Thyroid gland (tissue), 4 donors: ENCODE measurements at places on chromosomes 12 and 14.

GRCh38 chr12:57235017-57235727 is 5.7 kb downstream of the SHMT2 start:
- no peak for DNase-seq

DNA sequence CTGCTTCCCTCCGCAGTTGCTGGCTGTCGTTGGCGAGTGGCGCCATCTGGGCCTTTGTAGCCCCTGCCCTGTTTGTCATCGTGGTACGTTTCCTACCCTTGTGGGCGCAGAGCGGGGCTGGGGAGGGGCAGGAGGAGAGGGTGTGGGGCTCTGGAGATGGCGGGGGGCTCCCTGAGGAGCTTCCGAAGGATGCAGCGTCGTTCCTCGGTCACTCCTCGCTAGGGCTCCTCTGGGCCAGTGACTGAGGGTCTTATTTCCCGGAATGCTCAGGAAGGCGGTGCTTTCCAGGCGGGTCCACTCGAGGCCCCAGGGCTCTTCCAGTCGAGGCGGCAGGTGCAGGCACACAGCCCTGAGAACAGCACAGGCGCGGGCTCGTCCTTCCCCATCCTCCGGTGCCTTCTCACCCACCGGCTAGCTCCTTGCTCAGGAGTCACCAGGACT is 167.1 kb downstream of the ADGRD1 start:
- no peak for DNase-seq

- peak; percentile 20 for DNase-seq
Measured at GRCh38 chr14:51498411-51499227, 153.1 kb upstream of the FRMD6 start.

DNA sequence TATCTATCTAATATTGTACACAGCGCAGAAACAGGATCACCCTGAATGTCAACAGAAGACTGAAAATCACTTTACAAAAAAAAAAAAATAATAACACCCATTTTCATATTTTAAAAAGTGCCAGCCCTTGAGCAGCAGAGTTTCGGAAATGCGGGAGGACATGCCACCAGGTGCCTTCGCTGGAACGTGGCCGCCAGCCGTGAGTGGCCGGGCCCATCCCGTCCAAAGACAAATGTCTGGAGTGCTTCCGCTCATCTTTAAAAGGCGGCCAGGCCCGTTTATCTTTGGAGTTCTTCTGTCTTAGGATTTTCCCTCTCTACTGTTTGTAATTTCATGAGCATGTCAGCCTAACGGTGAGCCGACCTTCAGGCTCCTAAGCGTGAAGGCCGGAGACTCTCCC is 43.5 kb downstream of the LRTM2 start:
- DNase-seq: no peak

DNA sequence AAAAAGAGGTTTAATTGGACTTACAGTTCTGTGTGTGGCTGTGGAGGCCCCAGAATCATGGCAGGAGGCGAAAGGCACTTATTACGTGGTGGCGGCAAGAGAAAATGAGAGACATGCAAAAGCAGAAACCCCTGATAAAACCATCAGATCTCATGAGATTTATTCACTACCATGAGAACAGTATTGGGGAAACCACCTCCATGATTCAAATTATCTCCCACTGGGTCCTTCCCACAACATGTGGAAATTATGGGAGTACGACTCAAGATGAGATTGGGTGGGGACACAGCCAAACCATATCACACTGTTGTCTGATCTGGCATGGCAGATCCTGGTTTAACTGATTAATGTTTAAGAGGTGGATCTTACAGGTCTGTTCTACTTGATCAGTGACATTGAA is 5.6 kb downstream of the DDX47 start:
- no peak for DNase-seq

GRCh38 chr14:91919814-91920213 is 27.7 kb downstream of the FBLN5 start:
- peak; percentile 26 for DNase-seq

DNA sequence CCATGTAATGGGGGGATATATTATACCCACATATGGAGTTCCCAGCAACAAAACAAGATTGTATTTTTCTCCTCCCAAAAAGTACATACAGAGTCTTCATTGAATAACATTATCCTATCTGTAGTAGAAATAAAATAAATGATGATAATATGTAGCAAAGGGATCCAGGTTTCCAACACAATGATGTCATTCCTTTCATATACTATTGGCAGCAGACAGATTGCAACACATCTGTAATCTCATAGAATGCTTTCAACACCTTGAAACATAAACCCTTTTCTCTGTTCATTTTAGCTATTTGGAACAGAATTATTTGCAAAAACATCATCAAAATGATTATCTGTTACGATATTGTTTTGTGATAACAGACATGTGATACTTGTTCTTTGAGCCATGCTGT is 317.6 kb downstream of the DPF3 start:
- DNase-seq: no peak

DNA sequence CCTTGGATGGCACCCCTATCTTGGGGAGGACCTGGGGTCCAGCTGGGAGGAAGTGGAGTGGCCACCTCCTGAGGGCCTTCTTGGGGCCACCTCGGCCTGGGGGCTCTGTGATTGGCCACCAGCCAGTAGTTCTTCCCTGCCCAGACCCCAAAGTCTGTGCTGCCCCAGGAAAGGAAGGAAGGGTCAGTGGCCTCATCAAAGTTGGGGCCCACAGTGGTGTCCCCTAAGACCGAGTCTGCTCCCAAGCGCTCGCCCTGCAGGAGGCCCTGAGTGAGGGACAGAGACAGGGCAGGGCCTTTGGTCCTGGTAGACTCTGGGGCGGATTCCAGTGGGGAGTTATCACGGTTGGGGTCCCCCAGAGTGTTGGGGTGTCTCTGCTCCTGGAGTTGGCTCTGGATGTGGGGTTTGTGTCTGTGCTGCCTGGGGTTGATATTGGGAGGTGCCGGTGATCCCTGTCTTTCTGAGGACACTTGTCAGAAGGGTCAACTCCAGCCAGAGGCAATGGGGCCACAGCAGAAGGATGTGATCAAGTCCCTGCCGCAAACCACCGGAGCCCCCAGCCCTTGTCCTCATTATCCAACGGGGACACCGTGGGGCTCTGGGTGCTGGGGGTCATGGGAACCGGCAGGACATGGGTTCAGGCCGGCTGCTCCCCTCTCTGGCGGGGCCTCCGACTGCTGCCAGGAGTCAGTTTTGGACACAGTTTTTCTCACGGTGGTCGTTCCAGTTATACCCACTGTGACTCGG is 364.3 kb downstream of the TMEM121 start:
- peak; percentile 1 for DNase-seq

GRCh38 chr12:91887957-91888356 is 257.7 kb downstream of the BTG1 start:
- no peak for DNase-seq

GRCh38 chr12:109608270-109608669 is 34.7 kb downstream of the MVK start:
- no peak for DNase-seq

DNA sequence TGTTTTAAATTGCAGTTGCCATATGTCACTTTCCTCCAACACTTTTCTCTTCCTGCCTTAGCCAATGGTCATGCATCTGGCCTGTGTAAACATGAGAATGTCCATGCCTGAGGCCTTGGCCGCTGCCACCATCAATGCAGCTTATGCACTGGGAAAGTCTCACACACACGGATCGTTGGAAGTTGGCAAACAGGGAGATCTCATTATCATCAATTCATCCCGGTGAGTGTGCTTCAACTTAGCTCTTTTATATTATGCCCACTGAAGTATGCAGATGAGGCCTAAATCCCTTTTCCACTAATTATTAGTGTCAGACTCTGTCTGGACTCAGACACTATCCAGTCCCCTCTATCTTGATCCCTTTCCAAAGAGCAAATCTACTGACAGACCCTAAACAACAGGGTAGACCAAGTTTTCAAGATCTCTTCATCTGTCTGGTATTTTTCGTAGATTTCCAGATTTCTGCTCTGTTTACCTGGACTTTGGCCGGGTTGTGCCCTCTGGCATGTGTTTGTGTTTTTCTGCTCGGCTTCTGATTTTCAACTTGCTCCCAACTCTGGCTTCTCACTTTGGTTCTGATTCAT is 23.2 kb downstream of the AMDHD1 start:
- no peak for DNase-seq

- no peak for DNase-seq
Measured at GRCh38 chr12:72543777-72544467, 271.8 kb downstream of the TRHDE start.

DNA sequence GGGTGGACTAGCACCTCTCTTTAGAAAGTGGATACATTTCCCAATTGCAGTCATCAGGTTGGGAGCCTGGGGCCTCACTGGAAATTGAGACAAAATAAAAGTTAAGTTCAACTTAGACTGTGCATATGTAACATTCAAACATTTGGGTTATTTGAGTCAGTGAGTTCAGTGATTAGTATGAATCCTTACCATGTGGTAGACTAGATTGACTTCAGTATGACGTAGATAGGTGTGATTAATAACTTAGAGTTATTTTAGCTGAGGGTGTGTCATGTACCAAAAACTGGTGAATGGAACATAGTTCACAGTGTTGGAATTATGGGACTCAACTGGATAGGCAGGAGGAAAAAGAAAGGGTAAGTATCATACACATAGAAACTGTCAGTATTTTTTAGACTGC is 8.0 kb upstream of the SSTR1 start:
- no peak for DNase-seq

DNA sequence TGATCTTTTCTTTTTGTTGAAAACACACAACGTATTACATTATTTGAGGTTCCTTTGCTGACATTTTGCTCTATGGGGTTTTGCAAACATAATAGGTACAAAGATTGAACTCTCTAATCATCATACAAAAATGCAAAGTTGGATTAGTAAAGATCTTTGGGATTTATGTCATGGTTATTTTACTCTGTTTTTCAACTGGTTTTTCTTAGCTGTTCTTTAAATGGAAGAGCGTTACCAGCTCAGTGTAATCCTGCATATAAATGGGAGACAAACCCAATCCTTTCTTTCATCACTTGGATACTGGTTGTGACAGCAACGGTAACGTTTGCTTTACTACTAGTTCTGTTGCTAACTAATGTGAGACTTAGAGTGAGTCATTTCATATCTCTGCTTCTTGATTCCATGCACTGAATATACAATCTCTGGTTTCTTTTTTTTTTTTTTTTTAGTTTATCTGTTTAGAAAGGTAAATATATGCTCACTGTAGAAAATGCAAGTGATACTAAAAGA is 104.9 kb upstream of the NOVA1 start:
- DNase-seq: no peak

GRCh38 chr12:5317556-5317955 is 114.4 kb upstream of the NTF3 start:
- DNase-seq: no peak

GRCh38 chr14:23523229-23524016 is 28.1 kb downstream of the ZFHX2 start:
- no peak for DNase-seq

- peak; percentile 45 for DNase-seq
Measured at GRCh38 chr14:104865081-104865630, at the start of gene CEP170B. CEP170B (plus strand) TSS chr14:104865268; CDS start chr14:104868451, 3,183 bp downstream.

DNA sequence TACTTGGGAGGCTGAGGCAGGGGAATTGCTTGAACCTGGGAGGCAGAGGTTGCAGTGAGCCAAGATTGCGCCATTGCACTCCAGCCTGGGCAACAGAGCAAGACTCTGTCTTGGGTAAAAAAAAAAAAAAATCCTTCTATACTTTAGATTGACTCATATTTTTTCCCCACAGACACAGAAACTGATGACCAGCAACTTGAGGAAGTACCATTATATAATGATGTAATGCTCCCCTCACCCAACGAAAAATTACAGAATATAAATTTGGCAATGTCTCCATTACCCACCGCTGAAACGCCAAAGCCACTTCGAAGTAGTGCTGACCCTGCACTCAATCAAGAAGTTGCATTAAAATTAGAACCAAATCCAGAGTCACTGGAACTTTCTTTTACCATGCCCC is 24.3 kb upstream of the SNAPC1 start:
- DNase-seq: no peak

- no peak for DNase-seq
Measured at GRCh38 chr14:56754921-56755320, 55.4 kb downstream of the OTX2 start.

DNA sequence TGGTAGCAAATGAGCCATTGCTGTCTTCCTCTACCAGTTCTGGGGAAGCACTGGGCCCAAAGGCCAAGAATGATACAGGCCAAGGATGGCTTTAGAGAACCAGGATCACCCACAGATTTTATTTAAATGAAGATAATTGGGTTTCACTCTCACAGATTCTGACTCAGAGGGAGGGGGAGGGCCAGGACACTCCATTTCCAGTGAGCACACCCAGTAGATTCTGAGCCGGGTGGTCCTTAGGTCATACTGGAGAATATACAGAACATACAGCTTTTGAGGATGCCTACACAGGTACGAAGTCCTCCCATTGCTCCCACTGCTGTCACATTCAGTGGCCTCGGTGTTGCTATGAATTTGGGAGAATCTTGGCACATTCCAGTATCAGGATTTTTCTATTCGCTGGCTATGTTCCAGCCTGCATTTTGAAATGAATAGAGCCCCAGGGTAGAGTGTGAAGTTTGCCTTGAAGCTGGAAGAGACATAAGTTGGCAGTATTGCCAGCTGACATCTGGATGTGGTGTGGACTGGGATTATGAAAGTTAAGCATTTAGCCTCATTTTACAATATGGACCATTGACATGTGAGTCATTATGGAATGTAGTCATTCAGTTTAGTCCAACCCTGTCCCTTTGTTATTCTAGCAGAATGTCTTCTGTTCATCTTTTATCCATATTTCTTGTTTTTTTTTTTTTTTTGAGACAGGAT is 45.8 kb upstream of the POC1B start:
- DNase-seq: no peak

DNA sequence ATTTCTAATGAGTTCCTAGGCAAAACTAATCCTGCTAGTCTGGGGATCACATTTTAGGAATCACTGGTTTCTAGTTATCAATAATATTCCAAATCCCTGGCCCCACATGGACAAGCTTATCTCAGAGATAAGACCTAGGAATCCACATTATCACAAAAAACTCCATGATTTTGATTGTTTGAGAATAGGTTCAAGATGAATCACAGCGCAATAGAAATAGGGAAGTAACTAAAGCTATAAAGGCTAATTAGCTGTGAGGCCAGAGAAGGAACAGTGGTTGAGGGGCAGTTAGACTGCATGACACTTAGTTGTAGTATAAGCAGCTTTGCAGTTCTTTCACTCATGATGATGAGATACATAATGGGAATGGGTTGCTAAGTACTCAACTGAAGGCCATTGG is 13.1 kb upstream of the ATP5F1B start:
- no peak for DNase-seq

- DNase-seq: peak; percentile 63
Measured at GRCh38 chr12:3597526-3598210, 106.7 kb downstream of the PRMT8 start.

GRCh38 chr12:76881142-76881541 is 2.3 kb upstream of the CSRP2 start:
- no peak for DNase-seq

GRCh38 chr14:105929327-105930081 is 403.1 kb downstream of the TMEM121 start:
- no peak for DNase-seq

DNA sequence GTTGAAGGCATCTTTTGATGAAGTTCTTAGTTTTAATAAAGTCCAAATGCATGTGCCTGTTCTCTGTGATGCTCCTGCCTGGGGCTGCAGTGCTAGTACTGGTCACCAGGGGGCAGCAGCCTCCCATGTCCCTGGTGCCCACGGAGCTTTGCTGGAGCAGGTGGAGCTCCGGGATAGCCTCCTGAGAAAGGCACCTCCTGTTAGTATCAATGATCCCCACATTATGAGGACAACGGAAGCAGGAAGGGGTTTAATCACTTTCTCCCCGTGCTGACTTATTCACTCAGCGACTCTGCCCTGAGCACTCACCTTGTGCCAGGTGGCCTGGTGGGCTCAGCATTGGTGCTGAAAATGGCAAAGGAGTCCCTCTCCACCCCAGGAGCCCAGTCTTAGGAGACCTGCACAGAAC is 123.0 kb upstream of the PZP start:
- DNase-seq: peak; percentile 54

- DNase-seq: no peak
Measured at GRCh38 chr12:104526320-104526719, 69.6 kb downstream of the CHST11 start.
